ENCODE measurements at places on chromosomes 16 and 17.

DNA sequence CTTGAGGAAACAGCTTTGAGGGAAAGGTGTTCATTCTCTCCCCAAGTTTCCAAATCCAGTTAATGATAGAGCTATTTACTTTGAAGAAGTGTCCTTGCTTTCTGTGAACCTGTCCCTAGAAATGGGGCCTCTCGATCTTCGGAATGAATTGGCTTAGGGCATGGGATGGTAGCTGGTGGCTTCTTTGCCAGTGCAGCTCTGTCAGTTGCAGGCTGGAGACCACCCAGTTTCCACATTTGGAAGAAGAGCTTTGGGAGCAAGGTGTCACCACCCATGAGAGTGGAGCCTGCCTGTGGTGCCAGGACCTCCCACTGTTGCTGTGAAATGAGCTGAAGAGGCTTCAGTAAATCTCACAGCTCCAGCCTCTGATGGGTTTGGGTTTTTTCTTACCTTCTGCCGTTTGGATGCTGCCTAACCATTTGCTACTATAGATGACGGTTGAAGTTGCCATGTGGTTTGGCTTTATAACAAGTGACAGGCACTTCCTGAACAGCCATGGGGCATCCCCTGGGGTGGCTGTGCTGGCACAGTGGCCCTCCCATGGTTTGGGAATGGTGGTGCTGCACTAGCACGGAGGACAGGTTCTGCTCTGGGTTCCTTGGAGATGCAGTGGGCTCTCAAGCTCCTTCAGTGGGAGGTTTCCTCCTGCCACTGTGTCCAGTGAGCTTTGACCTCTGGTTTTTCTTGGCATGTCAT, 19.5 kb upstream of the SLC5A10 start:
- no peak overlapping the region for H3K4me3 ChIP-seq
- H3K4me1 ChIP-seq: no peaks in the 10 kb centered on the region
- no peak for DNase-seq

- DNase-seq: no peak
- H3K4me3 ChIP-seq: no peak overlapping the region
- no peaks in the 10 kb centered on the region for H3K4me1 ChIP-seq
- peaks cover 3% of the 10 kb centered on the region for H3K36me3 ChIP-seq
- no peak overlapping the region for H3K27ac ChIP-seq
Observed at GRCh38 chr16:27585200-27585599, 35.3 kb downstream of the KATNIP start.

- H3K4me1 ChIP-seq: peaks cover 17% of the 10 kb centered on the region
- H3K36me3 ChIP-seq: no peaks in the 10 kb centered on the region
- H3K27ac ChIP-seq: peak overlapping the region; percentile 74
Observed at GRCh38 chr16:71707199-71707598, 17.3 kb downstream of the PHLPP2 start.

GRCh38 chr17:36197387-36197703, 787 bp upstream of the CCL3L1 start:
- H3K36me3 ChIP-seq: no peaks in the 10 kb centered on the region
- H3K27ac ChIP-seq: no peak overlapping the region
- H3K4me1 ChIP-seq: peaks cover 4% of the 10 kb centered on the region
- no peak overlapping the region for H3K4me3 ChIP-seq

DNA sequence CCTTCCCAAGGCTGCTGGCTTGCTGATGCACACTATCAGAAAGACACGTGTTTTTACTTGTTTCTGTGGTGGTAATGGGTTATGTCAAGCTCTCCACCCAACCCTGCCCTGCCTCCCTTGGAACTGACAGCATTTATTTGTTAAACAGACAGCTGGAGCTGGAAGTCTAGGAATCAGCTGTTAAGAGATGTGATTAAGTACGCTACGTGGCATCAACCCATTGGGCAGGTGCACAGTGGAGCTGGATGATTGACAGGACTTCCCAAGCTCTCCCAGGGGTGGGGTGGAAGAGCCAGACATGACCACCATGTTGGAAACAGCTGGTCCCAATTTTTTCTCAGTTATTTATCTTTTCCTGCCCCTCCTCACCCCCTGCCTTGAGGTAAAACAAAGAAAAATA, 49.4 kb downstream of the ADAMTS18 start:
- H3K27me3 ChIP-seq: peaks cover 16% of the 10 kb centered on the region
- no peak overlapping the region for H3K4me3 ChIP-seq
- H3K27ac ChIP-seq: no peak overlapping the region
- H3K4me1 ChIP-seq: no peaks in the 10 kb centered on the region

DNA sequence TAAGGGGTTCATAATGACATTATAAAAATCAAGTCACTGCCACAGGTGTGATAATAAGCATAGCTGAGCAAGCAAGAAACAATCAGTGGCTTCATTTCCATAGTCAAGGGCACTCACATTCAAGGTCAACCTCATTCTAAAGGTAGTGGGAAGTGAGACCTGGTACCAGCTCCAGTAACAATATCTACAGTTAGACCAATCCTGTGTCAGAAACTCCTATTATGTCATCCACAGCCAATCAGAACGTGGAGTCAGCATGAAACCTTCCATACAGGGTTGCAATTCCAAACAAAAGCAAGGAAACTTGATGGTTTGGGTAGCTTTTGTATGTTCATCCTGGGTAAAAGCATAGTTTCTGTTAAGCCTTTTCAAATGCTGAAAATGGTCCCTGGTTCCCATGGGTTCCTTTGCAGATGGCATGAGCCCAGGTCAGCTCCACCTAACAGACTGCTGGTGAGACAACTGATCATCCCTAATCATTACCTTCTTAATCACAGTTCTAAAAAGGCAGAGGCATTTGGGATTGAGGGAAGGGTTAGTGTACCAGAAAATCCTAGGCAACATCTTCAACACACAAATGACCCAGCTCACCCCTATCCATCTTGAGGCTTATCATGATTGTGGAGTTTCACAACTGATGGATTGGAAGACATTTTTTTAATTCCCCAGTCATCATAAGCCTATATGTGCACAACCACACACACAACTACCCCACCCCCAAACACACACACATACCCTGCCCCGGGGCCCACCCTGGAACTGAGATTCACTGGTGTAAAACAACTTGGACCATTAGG, 30.4 kb downstream of the TEX2 start:
- no peak overlapping the region for H3K4me3 ChIP-seq
- H3K27me3 ChIP-seq: no peaks in the 10 kb centered on the region
- no peak for DNase-seq
- H3K4me1 ChIP-seq: peaks cover 13% of the 10 kb centered on the region
- no peak overlapping the region for H3K27ac ChIP-seq

GRCh38 chr17:13597723-13598347, 3.9 kb downstream of the HS3ST3A1 start:
- H3K36me3 ChIP-seq: peaks cover 3% of the 10 kb centered on the region
- peak; percentile 65 for DNase-seq
- no peak overlapping the region for H3K4me3 ChIP-seq
- peaks cover 21% of the 10 kb centered on the region for H3K4me1 ChIP-seq
- no peaks in the 10 kb centered on the region for H3K27me3 ChIP-seq

- H3K27ac ChIP-seq: no peak overlapping the region
- no peaks in the 10 kb centered on the region for H3K36me3 ChIP-seq
- no peaks in the 10 kb centered on the region for H3K4me1 ChIP-seq
- H3K4me3 ChIP-seq: no peak overlapping the region
Observed at GRCh38 chr16:64051824-64052223, 1070.0 kb downstream of the CDH11 start.

GRCh38 chr16:88078111-88078775, 127.0 kb downstream of the BANP start:
- no peak overlapping the region for H3K27ac ChIP-seq
- no peaks in the 10 kb centered on the region for H3K4me1 ChIP-seq
- DNase-seq: no peak
- H3K4me3 ChIP-seq: no peak overlapping the region

GRCh38 chr16:87108278-87108677, 208.9 kb downstream of the C16orf95 start:
- no peak overlapping the region for H3K27ac ChIP-seq
- H3K4me3 ChIP-seq: no peak overlapping the region
- DNase-seq: no peak
- no peaks in the 10 kb centered on the region for H3K36me3 ChIP-seq

Measured in mesenchymal stem cell (in vitro differentiated cells and primary cell).